K562 (cell line): ENCODE measurements at places on chromosomes 13 and 19. TPM values are rescaled to one million over a fixed set of nuclear protein-coding genes. Genes with fewer than 3 reads are reported as not detected.
A peak's percentile ranks its signal among the peaks of the same experiment; 100 is the strongest.

GRCh38 chr13:28333204-28333881 lies 161.6 kb downstream of the FLT1 start:
- no peak overlapping the region for H3K27ac ChIP-seq
- no peaks in the 10 kb centered on the region for H3K27me3 ChIP-seq
- H3K4me3 ChIP-seq, result no peak overlapping the region
- H3K36me3 ChIP-seq, result no peaks in the 10 kb centered on the region
- DNase-seq, result no peak

DNA sequence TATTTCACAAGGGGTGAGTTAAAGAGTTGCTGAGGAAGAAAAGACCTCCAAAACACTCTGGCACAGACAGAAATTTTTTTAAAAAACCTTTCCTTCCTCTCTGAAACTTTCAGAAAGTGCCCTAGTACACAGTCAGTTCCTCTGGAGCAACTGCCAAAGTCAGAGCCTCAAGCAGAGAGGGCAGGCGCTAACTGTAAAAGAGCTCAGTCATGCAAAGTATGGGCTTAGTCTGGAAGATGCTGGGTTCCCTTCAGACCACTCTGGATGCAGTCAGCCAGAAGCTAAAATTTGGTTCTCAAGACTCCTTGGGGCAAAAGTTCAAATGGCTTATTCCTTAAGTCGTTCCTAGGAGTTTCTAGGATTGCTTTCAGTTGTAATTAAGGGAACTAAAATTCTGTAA lies 671.6 kb downstream of the PCDH9 start:
- no peaks in the 10 kb centered on the region for H3K27me3 ChIP-seq
- H3K4me3 ChIP-seq, result no peak overlapping the region
- H3K4me1 ChIP-seq, result no peaks in the 10 kb centered on the region; the same call in none of the 2 replicates
- peak overlapping the region; percentile 40; the same call in 1 of the 3 replicates for H3K27ac ChIP-seq

GRCh38 chr19:53977991-53978731 lies 13.3 kb upstream of the CACNG6 start:
- peak; percentile 44 for DNase-seq
- H3K27me3 ChIP-seq, result no peaks in the 10 kb centered on the region
- no peak overlapping the region for H3K4me3 ChIP-seq
- H3K27ac ChIP-seq, result no peak overlapping the region
- no peaks in the 10 kb centered on the region for H3K36me3 ChIP-seq

The CGB5 gene
- not detected in 2 replicates for total RNA-seq

The GDF15 gene
- 69.8 and 74.5 TPM in 2 replicates for total RNA-seq
